Muscle of arm (tissue), 14 donors: ENCODE measurements at places on chromosomes 11 and 22. TPM values are rescaled to one million over a fixed set of nuclear protein-coding genes. Genes with fewer than 3 reads are reported as not detected.

ANO3 gene
- 0.41 TPM for polyA plus RNA-seq

DNA sequence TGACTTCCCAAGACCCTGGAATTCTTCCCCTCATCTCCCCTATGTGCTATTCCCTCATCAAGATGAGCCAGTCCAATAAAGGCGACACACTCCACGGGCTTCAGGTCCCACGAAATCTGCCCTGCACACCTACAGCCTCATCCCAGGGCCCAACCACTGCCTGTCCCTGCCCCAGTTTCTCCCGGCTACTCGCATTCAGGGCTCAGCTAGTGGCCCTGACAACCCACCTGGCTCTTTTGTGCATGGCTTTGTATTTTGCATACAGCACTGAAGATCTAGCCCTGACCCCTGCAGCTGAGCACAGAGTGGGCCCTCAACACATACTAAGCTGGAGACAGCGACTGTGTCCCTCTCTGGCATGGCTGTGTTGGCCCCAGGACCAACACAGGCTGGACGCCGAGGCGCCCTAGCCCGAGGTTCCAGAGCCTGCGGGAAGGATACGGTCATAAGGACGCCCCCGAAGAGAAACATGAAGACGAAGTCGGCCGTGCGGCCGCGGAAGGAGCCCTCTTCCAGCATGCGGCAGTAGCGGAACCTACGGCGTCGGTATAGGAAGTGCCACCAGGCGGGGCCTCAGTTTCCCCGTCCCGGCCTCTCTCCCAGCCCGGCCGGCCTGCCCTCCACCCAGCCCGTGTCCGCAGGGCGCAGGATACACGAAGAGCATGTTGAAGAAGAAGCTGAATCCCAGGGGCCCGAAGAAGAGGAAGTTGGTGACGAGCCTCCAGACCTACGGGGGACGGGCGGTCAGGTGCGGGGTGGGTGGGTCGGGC lies 710 bp downstream of the DERL3 start:
- DNase-seq, result no peak

GRCh38 chr22:22099194-22099486 lies 116.6 kb upstream of the TOP3B start:
- DNase-seq, result no peak

- DNase-seq, result no peak
These were observed 51.7 kb downstream of the ZNF143 start for GRCh38 chr11:9512370-9513019.
